ENCODE measurements at places on chromosomes 13 and 19.

DNA sequence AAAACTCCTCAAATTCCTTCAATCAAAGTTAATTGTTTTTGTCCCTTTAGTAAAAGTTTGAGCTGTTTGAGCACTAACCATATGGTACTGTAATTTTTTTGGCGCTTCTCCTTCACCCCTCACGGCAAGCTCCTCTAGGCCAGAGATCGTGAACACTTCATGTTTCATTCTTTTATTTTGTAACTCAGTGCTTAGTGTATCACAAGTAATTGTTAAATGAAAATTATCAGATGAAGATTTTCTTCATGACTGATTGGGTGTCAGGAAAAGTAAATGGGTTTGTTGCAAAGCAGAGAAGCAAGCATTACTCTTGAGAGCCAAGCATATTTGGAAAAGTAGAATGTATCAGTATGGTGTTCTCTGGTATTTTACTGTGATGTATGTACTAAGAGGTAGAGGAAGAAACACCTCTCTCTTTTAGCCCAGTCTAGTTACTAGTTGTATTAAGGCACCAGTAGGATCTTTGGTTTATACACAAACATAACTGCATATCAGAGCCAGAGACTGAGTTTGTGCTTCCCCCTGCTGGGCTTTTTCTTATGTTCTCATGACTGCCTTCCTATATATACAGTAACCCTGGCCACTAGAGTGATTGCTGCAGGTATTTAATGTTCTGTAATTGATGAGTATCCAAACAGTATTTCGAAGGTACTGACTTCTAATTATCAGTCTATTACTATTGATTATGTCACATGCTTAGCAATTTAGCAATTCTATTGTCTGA lies 202.3 kb upstream of the KLHL1 start:
- DNase-seq = no peak

GRCh38 chr19:17482877-17483604 lies 12.7 kb downstream of the SLC27A1 start:
- no peak for DNase-seq

- DNase-seq = no peak
Measured at GRCh38 chr13:98265692-98266551, 88.9 kb upstream of the RNF113B start.

- peak; percentile 98 for DNase-seq
Measured at GRCh38 chr19:36054733-36055686, at the start of gene WDR62. TSS of gene WDR62 (plus strand) at chr19:36054897. CDS start at chr19:36054972, 75 bp downstream.

- DNase-seq = no peak
Measured at GRCh38 chr19:56119582-56119978, 1.5 kb downstream of the ZNF787 start.

- no peak for DNase-seq
Measured at GRCh38 chr13:51688937-51689662, 104.8 kb downstream of the WDFY2 start.

GRCh38 chr13:102763741-102764140 lies 9.8 kb downstream of the TEX30 start:
- no peak for DNase-seq

DNA sequence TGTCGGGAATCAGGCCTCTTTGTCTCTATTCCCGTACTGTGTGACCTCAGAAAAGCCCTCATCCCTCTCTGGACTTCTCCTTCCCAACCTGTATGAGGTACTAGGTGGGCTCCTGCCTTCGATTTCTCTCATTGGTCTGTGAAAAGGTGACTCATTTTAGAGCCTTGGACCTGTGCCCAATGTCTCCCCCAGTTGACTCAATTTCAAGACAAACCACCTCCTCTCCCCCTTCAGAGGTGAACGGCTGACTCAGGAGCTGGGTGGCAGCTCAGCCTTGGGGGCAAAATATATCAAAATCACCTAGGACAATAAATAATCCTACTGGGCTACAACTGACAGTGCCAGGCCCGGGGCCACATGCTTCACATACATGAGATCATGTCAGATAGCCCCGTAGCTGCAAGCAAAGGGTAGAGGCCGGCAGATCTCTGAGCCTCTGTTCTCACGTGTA lies 630 bp downstream of the COQ8B start:
- DNase-seq = no peak

DNA sequence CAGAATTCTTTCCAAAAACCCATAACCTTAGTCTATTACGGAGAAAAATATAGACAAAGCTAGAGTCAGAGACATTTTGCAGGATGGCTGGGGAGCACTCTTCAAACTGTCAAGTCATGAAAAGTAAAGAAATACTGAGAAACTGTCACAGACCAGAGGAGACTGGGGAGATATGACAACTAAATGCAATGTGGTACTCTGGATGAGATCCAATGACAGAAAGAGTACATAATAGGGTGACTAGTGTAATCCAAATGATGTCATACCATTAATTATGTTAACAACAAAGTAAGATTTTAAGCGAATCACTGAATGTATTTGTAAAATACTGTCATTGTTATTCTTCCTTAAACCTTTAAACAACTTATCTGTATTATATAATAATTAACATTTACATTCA lies 393.8 kb downstream of the LIG4 start:
- no peak for DNase-seq

GRCh38 chr13:99540530-99540929 lies 39.3 kb downstream of the TM9SF2 start:
- no peak for DNase-seq
